ENCODE measurements at places on chromosomes 1 and 21. TPM values are rescaled to one million over a fixed set of nuclear protein-coding genes. Genes with fewer than 3 reads are reported as not detected.

Gene WNT2B
- total RNA-seq: 2.9 TPM

Gene MAEL
- total RNA-seq: 0.15 TPM

Gene AKR7A3
- total RNA-seq: 5.1 TPM

Gene SERPINC1
- not detected for total RNA-seq

Gene ADORA1
- total RNA-seq: 5.2 TPM

Gene COL11A1
- 0.88 TPM for total RNA-seq

Gene SELE
- 5.0 TPM for total RNA-seq

DNA sequence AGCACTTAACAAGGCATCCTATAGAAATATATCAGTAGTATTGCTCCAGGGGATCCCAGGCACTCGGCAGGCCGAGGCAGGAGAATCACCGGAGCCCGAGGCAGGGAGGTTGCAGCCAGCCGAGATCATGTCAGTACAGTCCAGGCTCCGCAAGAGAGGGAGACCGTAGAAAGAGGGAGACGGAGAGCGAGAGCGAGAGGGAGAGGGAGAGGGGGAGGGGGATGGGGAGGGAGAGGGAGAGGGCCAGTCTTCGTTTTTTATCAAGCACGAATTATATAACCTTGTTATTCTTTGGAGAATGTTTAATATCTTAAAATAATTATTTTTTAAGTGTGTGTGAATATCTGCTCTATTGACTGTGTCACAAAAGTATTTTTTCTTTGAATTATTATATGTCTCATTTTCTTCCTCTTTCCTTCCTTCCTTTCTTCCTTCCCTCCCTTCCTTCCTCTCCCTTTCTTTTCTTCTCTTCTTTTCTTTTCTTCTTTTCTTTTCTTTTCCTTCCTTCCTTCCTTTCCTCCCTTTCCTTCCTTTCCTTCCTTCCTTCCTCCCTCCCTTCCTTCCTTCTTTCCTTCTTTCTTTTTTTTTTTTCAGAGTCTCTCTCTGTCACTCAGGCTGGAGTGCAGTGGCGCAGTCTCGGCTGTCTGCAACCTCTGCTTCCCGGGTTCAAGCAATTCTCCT lies 233.7 kb downstream of the SRGAP2C start:
- H3K27me3 ChIP-seq: no peaks in the 10 kb centered on the region
- DNase-seq: no peak
- no peak overlapping the region for H3K4me3 ChIP-seq
- no peaks in the 10 kb centered on the region for H3K36me3 ChIP-seq

GRCh38 chr1:158024737-158025136 lies 31.3 kb downstream of the KIRREL1 start:
- peak overlapping the region; percentile 52 for H3K27ac ChIP-seq
- H3K36me3 ChIP-seq: no peaks in the 10 kb centered on the region
- H3K4me1 ChIP-seq: peaks cover 11% of the 10 kb centered on the region
- H3K27me3 ChIP-seq: no peaks in the 10 kb centered on the region

DNA sequence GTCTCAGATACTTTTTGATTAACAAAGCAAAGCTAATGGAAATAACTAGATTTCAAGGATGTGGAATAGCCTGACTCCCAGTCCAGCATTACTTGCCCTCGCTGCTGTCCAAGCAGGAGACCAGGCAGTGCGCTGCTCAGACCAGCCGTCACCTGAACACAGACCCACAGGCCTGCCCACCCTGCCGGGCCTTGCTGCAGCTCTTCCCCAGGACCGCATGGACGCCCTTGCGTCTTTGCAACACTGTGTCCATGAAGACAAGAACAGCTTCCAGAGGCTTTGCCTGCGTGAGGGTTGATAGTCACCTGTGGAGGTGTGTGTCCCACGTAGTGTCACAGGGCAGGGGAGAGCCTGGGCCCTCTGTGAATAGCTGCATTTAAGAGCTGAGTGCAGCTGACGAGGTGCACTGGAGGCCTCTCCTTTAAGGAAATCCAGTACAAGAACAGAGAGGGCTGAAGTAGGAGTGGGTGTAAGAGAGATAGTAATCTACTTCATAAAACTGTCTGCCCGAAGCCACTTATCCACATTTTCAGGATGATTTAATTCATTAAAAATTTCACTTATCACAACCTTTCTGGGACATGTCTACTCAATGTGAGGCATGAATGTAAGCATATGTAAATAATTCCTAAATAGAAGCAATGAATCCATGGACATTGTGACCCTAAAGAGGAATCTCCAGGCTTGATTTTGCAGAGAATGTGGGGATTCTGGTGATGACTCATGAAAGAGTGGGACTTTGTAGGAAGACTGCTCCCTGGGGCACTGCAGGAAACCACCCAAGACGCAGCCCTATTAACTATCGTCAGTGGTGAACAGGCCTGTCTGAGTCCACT lies 176.2 kb upstream of the RAB4A start:
- peak overlapping the region; percentile 88 for H3K27ac ChIP-seq
- no peak overlapping the region for H3K4me3 ChIP-seq
- H3K27me3 ChIP-seq: no peaks in the 10 kb centered on the region
- DNase-seq: no peak

- peaks cover 17% of the 10 kb centered on the region for H3K4me1 ChIP-seq
- H3K27ac ChIP-seq: no peak overlapping the region
- H3K4me3 ChIP-seq: no peak overlapping the region
- no peaks in the 10 kb centered on the region for H3K27me3 ChIP-seq
- H3K36me3 ChIP-seq: no peaks in the 10 kb centered on the region
- no peak for DNase-seq
Measured at GRCh38 chr1:228906223-228906860, 171.1 kb downstream of the RHOU start.

- H3K4me3 ChIP-seq: no peak overlapping the region
- H3K36me3 ChIP-seq: no peaks in the 10 kb centered on the region
- DNase-seq: no peak
- no peaks in the 10 kb centered on the region for H3K27me3 ChIP-seq
Measured at GRCh38 chr1:24553931-24554330, 2.0 kb upstream of the NCMAP start.

DNA sequence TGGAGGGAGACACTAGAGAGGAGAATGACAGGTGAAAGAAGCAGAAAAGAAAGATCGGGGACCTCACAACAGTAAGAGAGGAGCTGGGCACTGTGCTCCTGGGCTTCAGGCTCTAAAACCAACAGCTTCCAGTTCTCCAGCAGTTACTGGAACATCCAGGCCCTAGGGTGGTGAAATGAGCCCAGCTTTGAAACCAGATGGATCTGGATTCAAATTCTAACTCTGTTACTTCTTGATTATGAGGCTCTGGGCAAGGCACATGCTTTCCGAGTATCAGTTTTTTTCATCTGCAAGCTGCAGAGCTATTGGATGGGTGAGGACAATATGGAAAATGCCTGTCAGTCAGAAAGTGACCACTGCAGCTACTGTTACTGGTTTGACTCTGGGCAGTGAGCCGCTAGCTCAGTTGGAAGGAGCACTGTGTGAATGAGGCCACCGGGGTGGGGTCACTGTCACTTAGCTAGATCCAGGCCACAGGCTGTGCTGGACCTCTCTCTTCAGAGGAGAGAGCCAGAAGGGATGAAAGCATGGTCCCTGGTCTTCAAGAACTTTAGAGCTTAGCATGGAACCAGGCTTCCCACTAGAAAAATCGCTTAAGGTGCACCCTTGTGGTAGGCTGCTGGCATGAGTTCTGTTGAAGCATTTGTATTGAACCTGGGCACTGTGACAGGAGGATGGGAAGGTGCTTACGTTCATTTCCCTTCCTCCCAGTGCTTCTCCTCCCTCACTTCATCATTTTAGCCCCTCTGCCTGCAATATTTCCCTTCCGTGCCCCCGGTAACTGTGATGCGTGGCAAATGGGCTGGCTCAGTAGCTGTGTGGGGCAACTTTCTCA lies 12.2 kb downstream of the PLEKHO1 start:
- DNase-seq: no peak
- no peaks in the 10 kb centered on the region for H3K36me3 ChIP-seq
- H3K27me3 ChIP-seq: no peaks in the 10 kb centered on the region
- peak overlapping the region; percentile 59 for H3K4me3 ChIP-seq

GRCh38 chr1:69167876-69168275 lies 399.8 kb upstream of the LRRC7 start:
- H3K4me3 ChIP-seq: no peak overlapping the region
- no peaks in the 10 kb centered on the region for H3K4me1 ChIP-seq
- no peaks in the 10 kb centered on the region for H3K27me3 ChIP-seq
- DNase-seq: no peak
- H3K27ac ChIP-seq: no peak overlapping the region

GRCh38 chr21:35284199-35284598 lies 235.1 kb upstream of the RUNX1 start:
- no peaks in the 10 kb centered on the region for H3K36me3 ChIP-seq
- no peaks in the 10 kb centered on the region for H3K27me3 ChIP-seq
- H3K4me1 ChIP-seq: no peaks in the 10 kb centered on the region
- H3K4me3 ChIP-seq: no peak overlapping the region
- DNase-seq: no peak
- no peak overlapping the region for H3K27ac ChIP-seq

DNA sequence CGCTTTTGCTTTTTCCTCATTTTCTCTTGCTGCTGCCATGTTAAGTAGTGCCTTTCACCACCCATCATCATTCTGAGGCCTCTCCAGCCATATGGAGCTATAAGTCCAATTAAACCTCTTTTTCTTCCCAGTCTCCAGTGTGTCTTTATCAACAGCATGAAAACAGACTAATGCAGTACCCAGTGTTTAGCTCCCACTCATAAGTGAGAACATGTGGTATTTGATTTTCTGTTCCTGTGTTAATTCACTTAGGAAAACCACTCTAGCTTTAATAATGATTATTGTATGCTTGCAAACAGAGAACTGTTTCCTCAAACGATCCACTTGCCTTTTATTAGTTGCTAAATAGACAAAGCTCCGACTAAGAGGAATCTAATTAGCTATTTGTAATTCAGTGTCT lies 43.3 kb downstream of the IL23R start:
- no peak for DNase-seq
- H3K4me1 ChIP-seq: no peaks in the 10 kb centered on the region
- H3K4me3 ChIP-seq: no peak overlapping the region
- no peaks in the 10 kb centered on the region for H3K27me3 ChIP-seq
- H3K36me3 ChIP-seq: no peaks in the 10 kb centered on the region

- H3K4me3 ChIP-seq: no peak overlapping the region
- no peaks in the 10 kb centered on the region for H3K27me3 ChIP-seq
- no peak for DNase-seq
- H3K36me3 ChIP-seq: no peaks in the 10 kb centered on the region
- H3K4me1 ChIP-seq: no peaks in the 10 kb centered on the region
- H3K27ac ChIP-seq: no peak overlapping the region
Measured at GRCh38 chr21:23496729-23497128, 2110.6 kb downstream of the MRPL39 start.

DNA sequence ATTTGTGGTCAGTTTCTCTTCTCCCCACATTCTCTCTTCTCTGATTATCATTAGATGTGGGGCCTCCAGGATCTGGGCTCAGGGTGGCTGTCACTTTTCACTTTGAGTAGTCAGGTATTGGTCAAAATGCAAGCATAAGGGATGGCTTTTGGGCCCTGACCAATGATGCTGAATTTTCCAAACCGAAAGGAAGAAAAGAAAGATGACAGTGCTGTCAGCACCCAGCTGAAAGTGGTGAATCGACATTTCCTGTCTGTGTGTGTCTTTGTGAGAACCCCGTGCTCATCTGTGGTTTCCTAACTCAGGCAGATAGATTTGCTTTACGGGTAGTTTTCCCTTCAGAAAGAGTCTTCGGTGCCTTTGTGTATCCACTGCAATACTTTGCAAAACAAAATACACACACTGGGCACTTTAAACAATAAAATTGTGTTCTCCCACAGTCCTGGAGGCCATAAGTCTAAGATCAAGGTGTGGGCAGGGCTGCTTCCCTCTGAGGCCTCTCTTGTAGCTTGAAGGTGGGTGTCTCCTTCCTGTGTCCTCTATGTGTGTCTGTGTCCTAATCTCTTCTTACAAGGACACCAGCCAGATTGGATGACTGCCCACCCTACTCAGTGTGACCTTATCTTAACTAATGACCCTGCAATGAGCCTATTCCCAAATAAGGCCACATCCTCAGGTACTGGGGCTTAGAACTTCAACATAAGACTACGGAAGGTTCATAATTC lies 274.8 kb upstream of the AJAP1 start:
- H3K27me3 ChIP-seq: no peaks in the 10 kb centered on the region
- no peak overlapping the region for H3K4me3 ChIP-seq
- no peak for DNase-seq
- no peaks in the 10 kb centered on the region for H3K36me3 ChIP-seq
- no peaks in the 10 kb centered on the region for H3K4me1 ChIP-seq
- H3K27ac ChIP-seq: no peak overlapping the region

- no peaks in the 10 kb centered on the region for H3K4me1 ChIP-seq
- H3K27ac ChIP-seq: no peak overlapping the region
- H3K4me3 ChIP-seq: no peak overlapping the region
- DNase-seq: no peak
- no peaks in the 10 kb centered on the region for H3K27me3 ChIP-seq
Measured at GRCh38 chr1:44684525-44684924, 10.0 kb downstream of the ARMH1 start.

GRCh38 chr1:22037520-22037919 lies 15.0 kb upstream of the CDC42 start:
- H3K27ac ChIP-seq: no peak overlapping the region
- no peaks in the 10 kb centered on the region for H3K36me3 ChIP-seq
- no peak for DNase-seq
- no peaks in the 10 kb centered on the region for H3K27me3 ChIP-seq
- no peak overlapping the region for H3K4me3 ChIP-seq
- H3K4me1 ChIP-seq: peaks cover 7% of the 10 kb centered on the region

DNA sequence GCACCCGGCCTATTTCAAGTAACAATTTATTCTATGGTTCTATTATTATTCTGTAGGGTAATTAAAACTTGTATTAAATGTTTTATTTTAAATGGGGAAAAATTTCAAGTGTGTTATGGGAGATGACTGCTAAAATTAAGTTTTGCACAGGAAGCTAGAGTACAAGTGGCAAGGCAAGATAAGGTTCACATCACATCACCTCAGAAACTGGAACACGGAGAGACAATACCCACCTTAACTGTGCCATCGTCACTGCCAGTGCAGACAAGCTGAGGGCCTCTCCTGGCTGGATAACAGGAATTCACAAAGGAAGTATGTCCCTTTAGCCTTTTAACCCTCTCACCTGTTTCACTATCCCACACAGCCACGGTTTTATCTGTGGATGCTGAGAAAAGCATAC lies 7.6 kb downstream of the SNRNP40 start:
- no peak overlapping the region for H3K27ac ChIP-seq
- no peak overlapping the region for H3K4me3 ChIP-seq
- peaks cover 7% of the 10 kb centered on the region for H3K36me3 ChIP-seq
- H3K4me1 ChIP-seq: no peaks in the 10 kb centered on the region
- H3K27me3 ChIP-seq: no peaks in the 10 kb centered on the region

DNA sequence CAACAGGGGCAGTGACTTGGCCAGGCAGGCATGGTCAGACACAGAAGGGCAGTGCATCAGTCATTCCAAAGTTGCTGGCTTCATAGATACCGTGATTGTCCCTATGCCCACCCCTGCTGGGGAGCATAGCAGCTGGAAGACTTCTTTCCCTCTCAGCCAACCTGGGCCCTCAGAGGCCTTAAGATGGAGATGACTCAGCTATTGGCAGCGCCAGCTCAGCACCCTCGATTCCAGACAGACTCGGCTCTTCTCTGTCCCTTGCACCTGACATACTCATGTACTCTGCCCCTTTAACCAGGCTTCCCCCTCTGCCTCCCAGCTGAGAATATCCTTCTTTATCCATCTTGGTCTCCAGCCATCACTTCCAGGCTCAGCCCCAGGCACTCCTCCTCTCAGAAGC lies 16.8 kb downstream of the SLAMF8 start:
- H3K27ac ChIP-seq: no peak overlapping the region
- H3K4me3 ChIP-seq: no peak overlapping the region
- H3K4me1 ChIP-seq: no peaks in the 10 kb centered on the region

Measured in breast epithelium (tissue), 4 donors.